T47D (cell line): ENCODE measurements at places on chromosomes 12 and 14.

- peak; percentile 68 for DNase-seq
Measured at GRCh38 chr14:55707365-55707804, 127.4 kb downstream of the KTN1 start.

GRCh38 chr14:77654001-77654441, 37.6 kb upstream of the SPTLC2 start:
- no peak for DNase-seq

GRCh38 chr12:5614256-5614655, 182.3 kb downstream of the NTF3 start:
- no peak for DNase-seq

GRCh38 chr14:105387530-105387922, 10.8 kb upstream of the TEX22 start:
- no peak for DNase-seq

DNA sequence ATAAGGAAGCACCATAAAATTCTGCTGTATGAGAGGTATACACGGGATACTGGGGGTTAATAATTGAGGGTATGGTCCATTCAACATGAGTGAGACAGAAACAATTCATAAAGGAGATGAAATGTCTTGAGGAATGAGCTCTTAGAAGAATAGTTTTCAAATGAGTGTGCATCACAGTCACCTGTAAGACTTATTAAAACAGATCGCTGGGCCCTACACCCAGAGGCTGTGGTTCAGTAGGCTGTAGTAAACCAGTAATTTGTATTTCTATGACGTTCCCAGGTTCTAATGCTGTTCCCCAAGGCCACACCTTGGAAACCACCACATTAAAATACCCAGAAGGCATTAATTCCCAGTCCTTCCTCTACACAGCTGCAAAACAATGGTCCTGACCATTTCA, 49.6 kb downstream of the CAND1 start:
- no peak for DNase-seq

DNA sequence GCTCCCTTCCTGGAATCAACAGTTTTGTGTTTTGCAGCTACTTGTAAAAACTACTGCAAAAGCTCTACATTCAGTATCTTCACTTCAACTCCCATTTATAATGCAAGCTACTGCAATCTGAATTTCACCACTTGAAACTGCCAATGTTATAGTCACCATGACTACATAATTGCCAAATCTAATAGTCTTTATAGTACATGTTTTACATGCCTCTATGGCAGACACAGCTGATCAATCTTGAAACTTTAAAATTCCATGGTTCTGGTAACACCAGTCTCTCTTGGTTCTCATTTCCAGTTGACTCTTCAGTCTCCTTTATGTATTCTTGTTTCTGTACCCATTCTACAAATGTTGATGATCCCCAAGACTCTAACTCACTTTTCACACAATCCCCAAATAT, 185.9 kb downstream of the MED13L start:
- DNase-seq, result no peak

DNA sequence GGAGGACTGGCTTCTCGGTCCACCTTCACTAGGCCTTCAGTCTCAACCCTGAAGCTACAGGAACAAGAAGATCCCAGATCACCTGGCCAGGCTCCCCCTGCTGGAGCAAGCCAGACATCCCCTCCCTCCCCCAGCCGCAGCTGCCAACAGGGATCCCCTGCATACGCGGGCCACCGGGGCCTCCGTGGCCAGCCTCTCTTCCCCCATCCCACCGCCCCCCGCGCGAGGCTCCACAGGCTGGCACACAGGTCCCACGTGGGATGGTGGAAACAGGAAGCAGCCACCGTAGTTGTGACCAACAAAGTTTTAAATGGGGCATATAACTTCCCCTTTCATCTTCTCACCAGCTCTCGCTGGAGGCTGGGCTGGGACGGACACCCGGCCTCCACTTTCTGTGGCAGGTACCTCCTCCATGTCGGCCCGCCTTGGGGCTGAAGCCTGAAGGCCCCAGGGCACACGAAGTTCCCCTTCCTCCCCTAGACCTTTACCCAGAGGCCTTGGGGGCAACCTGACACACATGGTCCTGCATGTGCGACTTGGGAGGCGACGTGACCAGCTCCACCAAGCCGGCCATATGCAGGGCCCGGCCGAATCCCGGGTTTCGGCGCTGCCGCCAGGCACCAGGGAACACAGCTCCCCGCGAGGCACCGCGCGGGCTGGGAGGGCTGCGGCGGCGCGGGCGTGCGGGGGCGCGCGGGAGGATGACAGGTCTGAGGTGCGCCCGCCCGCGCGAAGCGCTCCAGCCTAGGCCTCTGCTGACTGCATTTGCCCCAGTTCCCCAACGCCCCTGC, 44.4 kb upstream of the PNMA1 start:
- DNase-seq, result peak; percentile 71

GRCh38 chr14:87260460-87260859, 732.5 kb downstream of the GALC start:
- no peak for DNase-seq

DNA sequence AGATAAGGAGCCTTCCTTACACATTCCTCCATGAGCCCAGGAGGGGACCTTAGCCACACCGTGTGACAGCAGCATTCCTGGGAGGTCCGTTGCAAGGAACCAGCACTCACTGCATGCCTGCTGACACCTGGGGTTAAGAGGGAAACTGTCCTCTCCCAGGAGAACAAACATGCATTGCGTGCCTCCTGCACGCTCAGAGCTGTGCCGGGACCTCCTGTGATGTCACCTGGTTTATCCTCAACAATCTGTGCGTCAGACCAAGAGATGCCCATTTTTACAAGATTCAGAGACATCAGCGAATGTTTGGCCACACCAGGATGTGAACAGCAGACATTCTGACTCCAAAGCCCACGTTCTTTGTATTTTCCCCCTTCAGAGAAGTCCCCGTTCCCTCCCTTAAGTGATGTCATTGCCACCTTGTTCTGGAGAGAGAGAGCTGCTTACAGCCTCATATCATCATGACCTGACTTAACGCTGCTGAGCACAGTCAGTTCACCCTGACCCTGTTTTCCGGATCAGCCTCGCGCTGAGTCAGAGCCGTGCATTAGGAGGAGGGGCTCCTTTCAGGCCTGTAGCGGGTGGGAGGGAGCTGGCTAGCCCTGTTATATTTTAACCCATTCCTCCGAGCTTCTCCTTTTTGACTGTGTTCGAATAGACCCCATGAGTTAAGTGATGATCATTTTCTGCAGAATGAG, 36.2 kb downstream of the TMEM120B start:
- peak; percentile 83 for DNase-seq

- DNase-seq, result no peak
Measured at GRCh38 chr14:55094292-55095157, 34.5 kb upstream of the LGALS3 start.

DNA sequence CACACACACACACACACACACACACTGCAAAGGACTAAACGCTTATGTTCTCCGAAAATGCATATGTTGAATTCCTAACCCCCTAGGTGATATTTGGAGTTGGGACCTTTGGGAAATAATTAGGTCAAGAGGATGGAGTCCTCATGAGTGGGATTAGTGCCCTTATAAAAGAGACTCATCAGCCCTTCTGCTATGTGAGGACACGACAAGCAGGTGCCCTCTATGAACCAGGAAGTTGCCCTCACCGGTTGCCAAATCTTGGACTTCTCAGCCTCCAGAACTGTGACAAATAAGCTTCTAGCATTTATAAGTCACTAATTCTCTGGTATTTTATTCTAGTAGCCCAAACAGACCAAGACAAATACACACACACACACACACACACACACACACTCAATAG, 20.7 kb upstream of the TCP11L2 start:
- no peak for DNase-seq

- no peak for DNase-seq
Measured at GRCh38 chr12:80068173-80068572, 31.2 kb upstream of the OTOGL start.

DNA sequence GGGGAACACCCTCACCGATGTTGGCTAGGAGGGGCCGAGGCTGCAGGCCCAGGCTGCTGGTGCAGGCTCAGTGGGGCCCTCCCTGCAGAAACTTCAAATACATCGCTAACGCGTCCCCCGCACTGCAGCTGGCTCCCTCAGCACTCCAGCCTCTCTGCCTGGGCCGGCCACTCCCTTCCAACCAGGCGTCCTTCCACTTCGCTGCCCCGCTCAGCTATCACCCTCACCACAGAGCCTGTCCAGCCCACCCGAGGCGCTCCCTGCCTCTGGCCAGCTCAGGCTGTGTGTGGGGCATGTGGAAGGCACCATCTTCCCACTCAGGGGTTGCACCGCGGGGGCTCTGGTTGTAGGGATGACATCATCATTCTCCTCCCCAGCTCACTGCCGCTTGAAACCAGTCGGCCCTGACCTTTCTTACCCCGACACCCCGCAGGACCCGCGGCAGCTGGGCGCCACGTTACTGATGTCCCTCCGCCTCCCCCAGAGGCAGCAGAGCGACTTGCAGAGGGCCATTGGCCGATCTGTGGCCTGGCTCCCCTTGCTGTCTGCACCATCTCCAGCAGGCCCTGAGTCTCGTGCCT, 199.9 kb upstream of the RTL1 start:
- DNase-seq, result no peak

- DNase-seq, result no peak
Measured at GRCh38 chr12:43208627-43209026, 343.4 kb downstream of the ADAMTS20 start.

DNA sequence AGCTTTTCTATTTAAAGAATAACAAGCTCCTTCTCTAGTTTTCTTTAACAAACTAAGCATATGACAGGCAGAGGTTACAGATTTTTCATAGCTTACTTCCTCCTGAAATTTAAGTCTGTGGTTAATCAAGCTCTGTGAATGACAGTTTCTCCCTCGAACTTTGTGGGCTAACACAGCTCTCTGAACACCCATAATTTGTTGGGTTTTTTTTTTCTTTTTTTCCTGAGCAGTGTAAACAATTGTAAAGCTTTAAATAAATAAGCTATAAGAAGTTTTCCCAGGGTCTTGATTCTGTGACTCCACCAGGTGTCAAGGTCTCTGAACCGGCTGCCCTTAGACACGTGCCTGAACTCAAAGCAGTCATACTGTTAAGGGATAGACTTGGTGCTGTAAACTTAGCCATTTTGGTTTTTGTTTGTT, 128.1 kb upstream of the AMIGO2 start:
- DNase-seq, result no peak

DNA sequence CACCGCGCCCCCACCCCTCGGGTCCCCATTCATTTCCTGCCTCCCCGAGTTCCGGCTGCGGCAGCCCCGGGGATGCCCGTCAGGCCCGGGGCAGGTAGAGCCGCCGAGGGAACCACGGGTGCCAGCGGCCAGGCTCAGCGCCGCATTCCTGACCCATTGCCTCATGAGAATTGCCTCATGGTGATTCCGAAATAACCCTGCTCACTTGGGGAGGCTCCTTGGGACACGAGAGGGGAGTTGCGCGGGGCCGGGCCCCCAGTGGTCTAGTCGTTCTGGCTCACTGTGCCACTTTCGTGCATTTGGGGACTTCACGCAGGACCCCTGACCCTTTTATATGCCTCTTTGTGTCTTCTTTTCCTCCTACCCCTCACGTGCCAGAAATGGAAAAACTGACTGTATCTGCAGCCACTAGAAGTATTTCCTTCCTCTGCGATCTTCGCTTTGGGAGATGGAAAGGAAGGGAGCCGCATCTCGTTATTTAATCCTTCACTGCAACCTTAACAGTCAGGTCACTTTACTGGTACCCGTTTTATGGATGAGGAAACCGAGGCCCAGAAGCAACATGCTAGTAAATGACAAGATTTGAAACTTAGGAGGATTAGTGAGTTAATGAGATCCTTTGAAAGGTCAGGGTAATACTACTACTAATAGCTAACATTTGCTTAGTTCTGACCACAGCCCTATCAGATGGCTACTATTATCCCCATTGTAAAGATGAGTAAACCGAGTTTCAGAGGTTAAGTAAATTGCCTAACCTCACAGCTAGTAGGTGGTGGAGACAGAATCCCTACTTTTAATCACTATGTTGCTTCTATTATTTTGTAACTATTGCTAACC, 768 bp downstream of the PTPN11 start:
- peak; percentile 86 for DNase-seq

- DNase-seq, result no peak
Measured at GRCh38 chr12:28498850-28499249, 308.6 kb downstream of the CCDC91 start.

- DNase-seq, result peak; percentile 30
Measured at GRCh38 chr12:116662612-116663144, 75.2 kb downstream of the SPRING1 start.

DNA sequence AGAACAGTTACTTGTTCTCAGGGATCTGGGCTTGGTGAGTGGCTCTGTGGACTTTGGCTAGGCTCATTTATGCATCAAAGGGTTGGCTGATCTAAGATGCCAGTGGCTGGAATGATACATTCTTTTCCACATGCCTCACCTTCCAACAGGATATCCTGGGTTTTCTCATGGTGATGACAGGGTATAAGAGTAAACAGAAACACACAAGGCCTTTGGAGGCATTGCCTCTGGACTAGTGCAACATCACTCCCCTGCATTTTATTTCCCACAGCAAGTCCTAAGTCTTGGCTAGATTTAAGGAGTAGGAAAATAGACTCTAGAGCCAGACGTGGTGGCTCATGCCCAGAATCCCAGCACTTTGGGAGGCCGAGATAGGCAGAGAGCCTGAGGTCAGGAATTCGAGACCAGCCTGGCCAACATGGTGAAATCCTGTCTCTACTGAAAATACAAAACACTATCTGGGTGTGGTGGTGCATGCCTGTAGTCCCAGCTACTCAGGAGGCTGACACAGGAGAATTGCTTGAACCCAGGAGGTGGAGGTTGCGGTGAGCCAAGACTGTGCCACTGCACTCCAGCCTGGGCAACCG, 47.9 kb downstream of the RPH3A start:
- no peak for DNase-seq

- DNase-seq, result no peak
Measured at GRCh38 chr12:64175254-64175945, 46.7 kb downstream of the KICS2 start.

GRCh38 chr12:103572312-103573045, 14.6 kb upstream of the STAB2 start:
- DNase-seq, result no peak

- no peak for DNase-seq
Measured at GRCh38 chr14:100865682-100866591, 37.6 kb downstream of the RTL1 start.

DNA sequence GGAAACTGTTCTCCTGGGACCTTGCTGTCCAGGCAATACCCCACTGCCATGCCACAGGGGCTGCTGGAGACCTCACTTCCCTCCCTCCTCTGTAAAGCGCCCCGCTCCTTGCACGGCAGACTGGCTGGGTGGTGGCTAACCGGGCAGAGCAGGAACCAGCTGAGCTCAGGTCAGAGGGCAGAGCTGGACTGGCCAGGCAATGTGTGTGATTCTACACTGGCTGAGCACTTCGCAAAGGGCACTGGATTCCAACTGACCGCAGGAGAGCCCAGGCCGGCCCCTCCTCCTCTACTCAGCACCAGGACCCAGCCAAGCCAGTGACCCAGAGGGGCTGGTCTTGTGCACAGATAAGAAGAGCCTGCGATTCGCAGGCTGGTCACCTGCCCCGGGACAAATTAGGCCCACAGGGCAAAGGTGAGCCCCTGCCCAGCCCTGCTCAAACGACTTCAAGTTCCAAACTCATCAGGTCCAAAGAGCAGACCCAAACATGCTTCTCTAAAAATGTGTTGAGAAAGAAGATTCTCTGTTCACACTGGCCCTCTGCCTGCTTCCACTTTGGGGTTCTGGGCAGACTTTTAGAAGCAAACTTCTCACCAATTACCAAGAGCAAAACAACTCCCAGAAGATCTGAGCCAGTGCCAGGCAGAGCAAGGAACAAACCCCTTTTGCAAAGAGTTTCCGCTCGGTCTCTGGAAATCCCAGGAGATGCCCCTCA, 54.9 kb upstream of the DIO3 start:
- DNase-seq, result no peak
